ENCODE measurements at places on chromosomes 6 and 20.

DNA sequence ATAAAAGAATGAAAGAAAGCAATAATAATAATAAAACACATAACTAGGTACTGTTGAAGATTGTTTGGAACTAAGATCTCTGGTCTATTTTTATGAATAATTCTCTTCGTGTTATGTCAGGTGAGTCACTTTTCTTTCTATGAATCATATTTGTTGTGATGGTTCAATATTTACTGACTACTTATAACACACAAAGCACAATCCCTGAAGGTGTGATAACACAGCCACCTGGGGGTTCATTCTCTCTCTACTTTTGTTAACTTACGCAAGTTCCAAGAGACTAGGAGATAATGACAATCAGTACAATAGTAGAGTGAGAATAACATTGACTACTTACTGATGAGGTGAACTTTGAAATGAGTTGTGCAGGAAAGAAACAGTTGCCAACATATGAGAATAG, 149.9 kb downstream of the IBTK start:
- no peak for DNase-seq

DNA sequence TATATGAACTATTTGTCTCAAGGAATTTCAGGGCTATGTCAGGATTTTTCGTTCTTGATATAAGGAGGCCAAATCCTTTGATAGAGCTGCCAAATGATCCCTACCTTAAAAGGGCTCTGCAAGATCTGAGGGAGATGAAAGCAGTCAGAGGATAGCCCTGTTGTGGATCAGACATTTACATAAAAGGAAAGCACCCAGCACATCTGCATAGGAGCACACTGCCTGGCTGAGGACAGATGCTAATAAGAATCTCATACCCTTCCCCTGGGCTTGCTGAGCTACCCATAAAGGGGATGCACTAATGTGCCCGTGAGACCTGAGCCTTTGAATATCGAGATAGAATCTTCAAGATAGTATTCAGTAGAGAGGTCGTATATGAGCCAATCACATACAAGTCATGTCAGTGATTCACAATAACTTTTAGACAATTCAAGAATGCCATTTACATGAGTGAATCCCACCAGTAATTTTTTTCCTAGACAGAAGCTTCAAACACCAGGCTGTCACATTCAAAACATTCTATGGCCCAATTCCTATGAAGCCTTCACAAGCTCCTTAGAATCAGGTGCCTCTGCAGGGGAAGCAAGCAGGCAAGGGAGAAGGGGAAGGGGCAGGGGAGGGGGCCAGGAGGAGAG, 71.1 kb downstream of the STMND1 start:
- DNase-seq: no peak

GRCh38 chr20:7772371-7772770, 167.9 kb downstream of the HAO1 start:
- no peak for DNase-seq

GRCh38 chr6:167824591-167825331, 1.9 kb upstream of the AFDN start:
- no peak for DNase-seq

- no peak for DNase-seq
Observed at GRCh38 chr6:41438746-41439145, 103.3 kb downstream of the NCR2 start.

- no peak for DNase-seq
Observed at GRCh38 chr6:157649311-157650260, 173.5 kb upstream of the SNX9 start.

- no peak for DNase-seq
Observed at GRCh38 chr6:40543776-40544175, 43.4 kb downstream of the LRFN2 start.

GRCh38 chr20:2349801-2350200, 30.9 kb upstream of the TGM6 start:
- no peak for DNase-seq

All from chondrocyte (in vitro differentiated cells).